ENCODE measurements at places on chromosomes 3 and 15.

GRCh38 chr3:165619069-165619468, 218.2 kb downstream of the BCHE start:
- DNase-seq: no peak

- no peak for DNase-seq
Measured at GRCh38 chr15:86041399-86041798, 38.3 kb upstream of the AGBL1 start.

GRCh38 chr15:36866896-36867295, 233.5 kb downstream of the MEIS2 start:
- DNase-seq: no peak

GRCh38 chr15:31158858-31159569, 57.5 kb upstream of the TRPM1 start:
- DNase-seq: no peak

- DNase-seq: no peak
Measured at GRCh38 chr15:39575180-39575579, 5.7 kb upstream of the THBS1 start.

DNA sequence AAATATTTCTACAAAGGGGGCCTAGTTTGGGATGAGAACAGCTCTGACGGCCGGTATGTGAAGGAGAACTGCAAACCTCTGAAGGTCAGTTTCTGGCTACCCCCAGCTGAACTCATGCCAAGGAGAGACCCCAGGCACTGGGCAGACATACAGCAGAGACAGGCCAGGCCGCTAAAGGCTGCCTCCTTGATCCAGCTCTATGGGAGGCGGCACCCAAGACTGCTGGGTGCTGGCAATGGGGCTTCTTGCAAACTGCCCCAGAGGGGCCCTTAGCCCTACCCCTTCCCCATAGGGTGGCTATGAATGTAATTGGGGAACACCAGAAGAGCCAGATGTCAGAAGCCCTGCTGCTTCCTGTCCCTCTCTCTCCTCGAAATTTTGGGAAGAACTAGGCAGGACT, 13.3 kb downstream of the CLK3 start:
- no peak for DNase-seq

- no peak for DNase-seq
Measured at GRCh38 chr3:4532535-4533112, 39.5 kb downstream of the ITPR1 start.

GRCh38 chr3:188962253-188963247, 209.2 kb upstream of the TPRG1 start:
- no peak for DNase-seq

GRCh38 chr3:131453533-131453932, 49.2 kb downstream of the MRPL3 start:
- no peak for DNase-seq

- DNase-seq: no peak
Measured at GRCh38 chr15:69126054-69126469, 34.4 kb upstream of the GLCE start.

DNA sequence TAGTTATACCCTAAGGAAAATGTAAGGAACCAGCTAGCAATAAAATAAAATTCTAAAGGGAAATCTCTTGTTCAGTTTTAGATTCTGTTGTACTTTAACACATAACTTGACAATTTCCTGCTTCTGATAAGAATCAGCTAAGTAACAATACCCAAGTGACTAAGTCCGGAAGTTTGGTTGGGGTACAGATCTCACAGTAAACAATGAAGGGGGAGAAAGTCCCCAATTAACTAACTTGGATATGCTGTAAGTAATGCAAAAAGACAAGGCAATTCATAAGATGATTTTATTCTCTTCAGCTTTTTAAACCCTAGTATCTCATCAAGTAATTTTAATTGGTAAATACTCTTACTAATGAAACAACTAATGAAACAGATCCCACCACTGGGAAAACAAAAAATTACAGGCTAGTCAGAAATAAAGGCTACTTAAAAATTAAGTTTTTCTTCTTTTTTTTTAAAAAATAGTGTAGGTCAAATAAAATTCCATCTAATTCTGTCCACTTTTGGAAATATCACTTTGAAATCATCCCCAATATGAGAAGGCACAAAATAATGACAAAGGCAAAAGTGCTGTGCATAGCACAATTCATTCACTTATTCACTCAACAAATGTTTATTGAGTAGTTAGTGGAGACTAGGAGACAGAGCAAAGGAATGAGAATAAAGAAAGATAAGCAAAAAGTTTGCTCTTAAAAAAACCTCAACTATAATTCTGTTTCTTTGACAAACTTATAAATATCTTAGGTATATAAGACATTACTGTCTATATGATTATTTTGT, 37.8 kb upstream of the IL20RB start:
- DNase-seq: peak; percentile 80

- DNase-seq: no peak
Measured at GRCh38 chr3:79410136-79410535, 357.7 kb downstream of the ROBO1 start.

DNA sequence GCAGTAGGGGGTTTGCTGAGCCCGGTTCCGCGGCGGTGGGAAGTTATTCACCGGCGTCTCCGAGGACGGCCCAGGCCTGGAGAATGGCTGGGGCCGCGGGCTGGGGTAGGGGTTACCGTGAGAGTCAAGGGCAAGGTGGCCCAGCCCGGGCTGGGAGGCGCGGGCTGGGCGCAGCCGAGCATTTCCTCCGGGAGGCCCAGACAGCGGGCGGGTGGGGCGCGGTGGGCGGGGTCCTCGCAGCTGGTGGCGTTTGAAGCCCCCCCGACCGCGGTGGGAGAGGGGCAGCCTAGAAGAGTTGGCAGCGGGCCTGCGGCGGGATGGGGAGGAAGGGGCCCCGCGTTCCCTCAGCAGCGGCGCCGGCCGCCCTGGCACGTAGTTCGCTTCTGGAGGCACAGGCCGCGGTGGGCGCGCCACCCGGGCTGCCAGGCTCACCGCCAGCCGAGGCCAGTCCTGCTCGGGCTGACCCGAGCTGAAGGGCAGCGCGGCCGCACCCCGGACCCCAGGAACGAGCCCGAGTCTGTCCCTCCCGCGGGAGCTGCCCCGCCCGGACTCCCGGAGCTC, 960 bp upstream of the KLF13 start:
- peak; percentile 60 for DNase-seq

DNA sequence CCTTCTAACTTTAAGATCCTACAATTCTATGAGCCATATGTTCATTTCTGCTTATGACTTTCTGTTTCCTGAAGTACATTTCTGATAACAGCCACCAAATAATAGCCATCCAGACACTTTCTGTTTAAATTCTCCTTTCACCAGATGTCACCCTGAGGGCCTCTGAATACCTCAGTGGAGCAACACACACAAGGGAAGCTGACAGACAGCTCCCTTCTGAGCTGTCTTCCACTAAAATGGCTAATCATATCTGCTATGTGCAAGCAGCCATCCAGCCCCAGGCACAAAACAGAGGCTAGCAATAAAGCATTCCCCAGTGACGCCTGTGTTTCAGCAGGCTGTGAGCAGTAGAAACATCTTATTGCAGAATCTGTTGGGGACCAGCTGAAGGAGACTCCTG, 666.6 kb upstream of the UBE2E2 start:
- no peak for DNase-seq

GRCh38 chr15:58575045-58575786, 143.4 kb downstream of the LIPC start:
- DNase-seq: no peak

GRCh38 chr3:58106061-58106460, 97.8 kb downstream of the FLNB start:
- no peak for DNase-seq

GRCh38 chr3:191430103-191430502, 30.9 kb upstream of the PYDC2 start:
- no peak for DNase-seq

DNA sequence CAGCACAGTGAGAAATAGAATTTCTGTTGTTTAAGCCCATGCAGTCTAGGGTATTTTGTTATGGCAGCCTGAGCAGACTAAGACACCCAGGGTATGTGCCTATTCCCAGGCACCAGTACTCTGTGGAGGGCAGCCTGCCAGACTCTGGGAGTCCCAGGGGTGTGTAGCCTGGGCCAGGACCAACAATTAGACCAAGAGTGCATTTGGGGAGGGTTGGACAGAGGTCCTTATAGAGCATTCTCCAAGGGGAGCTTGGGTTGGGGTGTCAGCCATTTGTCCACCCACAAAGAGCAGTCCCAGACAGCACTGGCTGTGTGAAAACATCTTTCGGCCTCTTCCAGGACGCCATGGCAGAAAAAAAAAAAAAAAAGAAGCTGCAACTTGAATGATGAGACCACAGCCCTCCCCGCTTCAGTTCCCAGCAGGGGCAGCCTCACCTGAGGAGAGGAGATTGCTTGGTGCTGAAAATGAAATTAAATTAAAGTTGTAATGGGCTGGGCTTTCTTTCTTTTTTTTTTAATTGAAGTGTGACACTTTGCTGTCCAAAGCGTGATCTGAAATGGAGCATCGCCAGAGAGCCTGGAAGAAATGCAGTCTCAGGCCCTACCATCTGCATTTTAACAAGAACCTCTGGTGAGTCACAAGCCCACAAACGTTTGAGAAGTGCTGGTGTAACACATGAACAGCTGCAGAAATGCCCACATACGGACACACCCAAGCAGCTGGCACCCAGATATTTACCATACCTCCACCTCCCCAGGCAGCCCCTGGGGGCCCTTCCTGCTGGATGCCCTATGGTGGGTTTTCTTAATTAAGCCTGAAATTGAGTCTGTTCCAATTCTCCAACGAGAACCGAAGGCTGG, 21.3 kb upstream of the CAV3 start:
- peak; percentile 7 for DNase-seq

- no peak for DNase-seq
Measured at GRCh38 chr3:36380221-36381031, at the start of gene STAC. TSS of gene STAC (plus strand) at chr3:36380504. CDS start at chr3:36380644, 140 bp downstream.

DNA sequence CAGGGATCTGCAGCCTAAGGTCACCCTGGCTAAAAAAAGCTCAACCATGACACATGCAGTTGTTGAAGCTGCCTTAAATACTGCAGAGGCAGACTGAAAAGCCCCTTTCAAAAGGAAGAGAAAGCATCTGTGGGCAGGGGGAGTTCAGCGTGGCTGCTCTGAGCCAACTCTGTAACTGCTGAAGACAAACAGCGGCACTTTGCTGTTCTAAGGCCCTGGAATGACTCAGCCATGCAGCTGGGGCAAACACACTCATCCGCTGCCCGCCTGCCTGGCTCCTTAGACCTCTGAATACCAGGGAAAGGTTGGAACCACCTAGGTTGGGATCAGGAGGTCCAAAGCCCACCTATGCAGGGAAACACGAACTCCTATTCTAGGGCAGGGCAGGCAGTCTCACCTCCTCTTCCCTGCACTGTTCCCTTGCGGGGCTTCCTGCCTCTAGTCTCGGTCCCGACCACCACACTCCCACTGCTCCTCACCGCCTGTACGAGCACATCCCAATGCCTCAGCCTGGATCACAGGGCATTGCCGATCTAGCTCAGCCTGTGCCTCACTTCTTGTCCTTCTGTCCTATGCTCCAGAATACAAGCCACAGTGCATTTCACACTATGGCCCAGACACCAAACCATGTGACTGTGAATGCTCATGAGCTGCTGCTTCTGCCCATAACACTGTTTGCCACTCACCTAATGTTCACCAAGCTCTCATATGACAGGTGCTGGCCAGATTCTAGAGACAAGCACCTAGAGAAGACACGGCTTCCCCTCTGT, 6.6 kb upstream of the MUSTN1 start:
- no peak for DNase-seq
